ENCODE measurements at places on chromosomes 7 and 10. TPM values are rescaled to one million over a fixed set of nuclear protein-coding genes. Genes with fewer than 3 reads are reported as not detected.

The NME8 gene
- not detected for total RNA-seq

The GJC3 gene
- 0.76 TPM for total RNA-seq

- no peaks in the 10 kb centered on the region for H3K4me1 ChIP-seq
- DNase-seq: no peak
- no peaks in the 10 kb centered on the region for H3K36me3 ChIP-seq
- no peaks in the 10 kb centered on the region for H3K27me3 ChIP-seq
- H3K4me3 ChIP-seq: no peak overlapping the region
These were observed 291.2 kb downstream of the LRMDA start for GRCh38 chr10:75722609-75723008.

DNA sequence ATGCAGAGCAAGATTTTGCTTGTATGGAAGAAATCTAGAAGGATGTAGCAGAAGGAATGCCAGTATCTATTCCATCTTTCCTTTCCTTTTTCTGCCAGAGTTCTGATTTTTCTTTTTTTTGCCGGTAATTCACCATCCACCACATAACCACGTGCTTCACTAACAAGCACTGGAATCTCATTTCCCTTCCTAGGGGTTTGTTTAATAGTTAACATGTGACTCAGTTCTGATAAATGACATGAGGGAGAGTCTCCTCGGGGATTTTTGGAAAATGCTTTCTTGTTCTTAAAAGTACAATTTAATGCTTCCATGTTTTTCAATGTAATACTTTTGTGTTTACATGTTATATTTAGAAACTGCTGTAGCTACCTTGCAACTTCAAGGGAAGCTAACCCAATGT is 590.2 kb downstream of the SH2D4B start:
- no peaks in the 10 kb centered on the region for H3K36me3 ChIP-seq
- no peak overlapping the region for H3K4me3 ChIP-seq
- no peak overlapping the region for H3K27ac ChIP-seq
- H3K27me3 ChIP-seq: no peaks in the 10 kb centered on the region

GRCh38 chr10:14742815-14743214 is 31.9 kb downstream of the FAM107B start:
- no peak overlapping the region for H3K27ac ChIP-seq
- H3K27me3 ChIP-seq: peaks cover 6% of the 10 kb centered on the region
- no peaks in the 10 kb centered on the region for H3K4me1 ChIP-seq
- no peaks in the 10 kb centered on the region for H3K36me3 ChIP-seq

DNA sequence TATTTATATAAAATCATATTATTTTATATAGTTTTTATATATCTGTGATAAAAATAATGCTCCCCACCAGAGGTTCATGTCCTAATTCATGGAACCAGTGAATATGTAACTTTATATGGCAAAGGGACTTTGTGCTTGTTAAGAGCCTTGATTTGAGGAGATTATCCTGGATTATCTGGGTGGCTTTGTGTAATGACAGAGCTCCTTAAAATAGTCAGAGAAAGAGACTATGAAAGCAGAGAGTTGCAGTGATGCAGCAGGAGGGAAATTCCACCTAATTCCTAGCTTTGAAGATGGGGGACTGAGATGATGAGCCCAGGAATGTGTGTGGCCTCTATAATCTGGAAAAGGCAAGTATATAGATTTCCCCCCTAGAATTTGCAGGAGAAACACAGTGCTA is 1034.2 kb upstream of the C7orf33 start:
- no peak overlapping the region for H3K27ac ChIP-seq
- no peaks in the 10 kb centered on the region for H3K4me1 ChIP-seq
- H3K36me3 ChIP-seq: no peaks in the 10 kb centered on the region

DNA sequence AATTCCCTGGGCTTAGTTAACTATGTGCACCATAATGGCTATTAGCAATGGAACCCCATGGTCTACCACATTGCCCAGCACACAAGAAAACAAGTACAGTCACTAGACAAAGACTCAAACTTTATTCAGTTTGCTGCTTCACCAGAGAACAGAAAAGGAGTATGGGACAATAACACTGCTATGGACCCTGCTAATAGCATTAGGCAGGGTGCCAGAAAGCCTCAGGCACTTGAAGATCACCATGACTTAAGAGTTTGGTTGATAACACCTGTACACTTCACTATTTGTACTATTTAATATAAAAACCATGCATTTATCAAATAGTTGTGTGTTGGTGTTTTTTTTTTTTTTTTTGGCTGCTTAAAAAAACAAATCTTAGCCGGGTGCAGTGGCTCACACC is 159.6 kb downstream of the KMT2E start:
- no peaks in the 10 kb centered on the region for H3K4me1 ChIP-seq
- DNase-seq: no peak
- H3K27me3 ChIP-seq: no peaks in the 10 kb centered on the region

- H3K27ac ChIP-seq: no peak overlapping the region
- peaks cover 4% of the 10 kb centered on the region for H3K4me1 ChIP-seq
- H3K36me3 ChIP-seq: no peaks in the 10 kb centered on the region
- H3K27me3 ChIP-seq: peaks cover 2% of the 10 kb centered on the region
- no peak overlapping the region for H3K4me3 ChIP-seq
These were observed 268.2 kb downstream of the CCDC3 start for GRCh38 chr10:12733271-12733670.

DNA sequence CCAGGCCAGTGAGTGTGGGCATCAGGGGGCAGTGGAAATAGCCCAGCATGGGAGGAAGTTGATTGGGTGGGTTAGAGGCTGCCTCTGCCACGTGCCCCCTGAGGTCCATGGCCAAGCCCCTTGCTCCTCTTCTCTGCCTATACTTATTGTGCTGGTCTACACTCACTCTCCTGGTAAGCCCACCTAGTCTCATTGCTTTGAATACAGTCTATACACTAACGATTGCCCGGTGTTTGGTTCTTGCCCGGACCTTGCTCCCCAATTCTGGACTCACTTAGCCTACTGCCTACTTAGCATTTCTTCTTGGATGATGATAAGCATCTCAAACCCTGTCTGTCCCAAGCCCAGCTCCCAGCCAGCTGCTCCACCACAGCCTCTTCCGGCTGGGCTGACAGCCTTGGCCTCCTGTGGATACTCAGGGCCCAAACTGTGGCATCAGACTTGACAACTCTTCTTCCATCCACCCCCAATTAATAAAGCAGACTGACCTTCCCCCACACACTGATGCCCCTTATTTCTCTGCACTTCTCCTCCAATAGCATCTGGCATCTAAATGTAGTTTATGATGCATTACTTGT is 10.1 kb downstream of the LRRC18 start:
- peaks cover 30% of the 10 kb centered on the region for H3K27me3 ChIP-seq

Data from HCT116 (cell line).